ENCODE measurements at places on chromosomes 3 and 15.

DNA sequence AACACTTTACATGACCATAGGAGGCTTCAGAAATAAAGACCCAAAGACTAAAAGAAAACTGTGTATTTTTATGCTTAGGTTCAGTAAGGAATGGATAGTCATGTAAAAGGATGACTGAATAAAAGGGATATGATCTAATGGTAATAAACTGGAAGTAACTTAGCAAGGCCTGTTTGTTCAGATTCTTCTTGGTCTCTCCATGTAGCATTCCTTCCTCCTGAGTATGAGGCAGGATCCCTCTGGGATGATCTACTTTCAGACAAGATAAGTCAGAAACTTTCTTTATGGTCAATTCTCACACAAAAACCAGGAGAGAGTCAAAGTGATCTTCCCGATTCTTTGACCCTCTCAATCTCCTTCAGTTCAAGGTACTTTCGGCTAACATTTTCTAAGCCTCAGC is 340.8 kb upstream of the DCBLD2 start:
- DNase-seq = no peak

DNA sequence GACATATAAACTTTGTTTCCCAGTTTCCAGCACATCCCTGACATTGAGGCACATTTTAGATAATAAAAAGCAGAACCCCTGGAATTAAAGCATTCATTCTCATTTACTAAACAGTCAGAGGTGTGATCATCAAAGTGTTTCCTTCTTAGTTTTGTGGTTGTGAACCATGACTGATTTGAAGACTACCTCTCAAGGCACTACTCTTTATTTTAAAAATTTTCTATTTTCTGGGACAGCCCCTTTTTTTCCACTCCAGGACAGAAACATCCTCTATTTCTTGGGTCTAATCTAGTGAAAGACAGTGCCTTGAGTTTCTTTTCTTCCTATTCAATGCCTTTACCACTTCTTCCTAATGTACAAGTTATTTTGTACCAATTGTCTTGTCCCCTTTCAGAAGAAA is 5.2 kb downstream of the SST start:
- DNase-seq = no peak

DNA sequence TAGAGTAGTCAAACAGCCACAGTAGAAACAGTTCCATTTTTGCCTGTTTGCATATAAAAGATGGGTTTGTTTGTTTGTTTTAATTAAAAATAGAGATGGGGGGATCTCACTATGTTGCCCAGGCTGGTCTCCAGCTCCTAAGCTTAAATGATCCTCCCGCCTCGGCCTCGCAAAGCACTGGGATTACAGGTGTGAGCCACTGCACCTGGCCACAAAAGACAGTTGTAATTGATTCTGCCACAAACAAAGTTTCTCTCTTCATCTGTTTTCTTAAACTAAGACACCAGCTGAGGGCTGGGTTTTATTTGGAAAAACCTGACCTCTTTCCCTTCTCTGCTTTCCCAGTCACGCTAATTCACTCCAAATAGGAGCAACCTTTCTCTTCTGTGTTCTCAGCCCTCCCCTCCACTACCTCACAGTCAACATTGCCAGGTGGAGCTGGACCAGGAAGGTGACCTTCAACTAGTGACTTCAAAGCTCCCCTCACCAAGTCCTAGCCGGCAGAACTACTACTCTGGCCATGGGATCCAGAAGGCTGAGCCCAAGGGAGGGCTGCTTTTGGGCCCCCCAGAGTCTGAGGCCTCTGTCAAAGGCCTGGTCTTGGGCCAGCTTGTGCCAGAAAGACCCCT is 1.5 kb upstream of the IDH2 start:
- DNase-seq = no peak

DNA sequence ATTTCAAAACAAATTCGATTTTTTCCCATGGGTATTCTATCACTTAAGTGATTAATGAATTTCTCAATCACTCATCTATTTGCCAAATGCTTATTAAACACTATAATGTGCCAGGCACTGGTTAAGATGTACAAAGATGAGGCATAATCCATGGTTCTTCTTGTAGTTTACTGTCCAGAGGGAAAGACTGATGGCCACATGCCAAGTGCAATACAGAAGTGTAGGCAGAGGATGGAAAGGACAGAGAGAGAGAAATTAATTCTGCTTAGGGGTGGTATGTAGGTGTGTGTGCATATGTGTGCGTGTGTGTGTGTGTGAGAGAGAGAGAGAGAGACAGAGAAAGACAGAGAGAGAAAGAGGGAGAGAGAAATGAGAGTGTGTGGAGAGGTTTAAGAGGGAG is 120.8 kb upstream of the CCNL1 start:
- no peak for DNase-seq

DNA sequence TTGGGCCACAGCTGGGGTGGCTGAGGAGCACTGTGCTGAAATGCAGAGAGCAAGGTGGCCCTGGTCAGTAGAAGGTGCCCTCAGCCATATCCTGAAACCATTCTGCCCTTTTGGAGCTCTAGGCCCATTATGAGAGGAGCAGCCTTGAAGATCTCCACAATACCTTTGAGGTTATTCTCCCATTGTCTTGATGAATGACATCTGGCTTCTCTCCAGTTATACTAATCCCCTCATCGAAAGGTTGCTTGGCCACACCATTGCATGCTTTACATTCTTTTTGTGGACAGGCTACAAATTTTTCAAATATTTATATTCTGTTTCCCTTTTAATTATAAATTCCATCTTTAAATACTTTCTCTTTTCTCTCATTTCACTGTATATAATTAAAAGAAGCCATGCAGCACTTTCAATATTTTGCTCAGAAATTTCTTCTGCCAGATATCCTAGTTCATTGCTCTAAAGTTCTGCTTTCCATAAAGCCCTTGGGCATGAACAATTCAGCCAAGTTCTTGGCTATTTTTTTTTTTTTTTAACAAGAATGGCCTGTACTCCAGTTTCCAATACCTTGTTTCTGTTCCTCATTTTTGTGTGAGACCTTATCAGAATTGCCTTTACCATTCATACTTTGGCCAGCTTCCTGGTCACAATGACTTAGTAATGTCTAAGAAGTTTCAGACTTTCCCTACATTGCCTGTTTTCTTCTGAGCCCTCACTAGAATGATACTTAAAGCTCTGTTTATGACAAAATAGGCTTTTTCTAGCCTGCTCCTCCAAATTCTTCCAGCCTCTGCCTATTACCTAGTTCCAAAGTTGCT is 138.9 kb upstream of the SGO1 start:
- no peak for DNase-seq

DNA sequence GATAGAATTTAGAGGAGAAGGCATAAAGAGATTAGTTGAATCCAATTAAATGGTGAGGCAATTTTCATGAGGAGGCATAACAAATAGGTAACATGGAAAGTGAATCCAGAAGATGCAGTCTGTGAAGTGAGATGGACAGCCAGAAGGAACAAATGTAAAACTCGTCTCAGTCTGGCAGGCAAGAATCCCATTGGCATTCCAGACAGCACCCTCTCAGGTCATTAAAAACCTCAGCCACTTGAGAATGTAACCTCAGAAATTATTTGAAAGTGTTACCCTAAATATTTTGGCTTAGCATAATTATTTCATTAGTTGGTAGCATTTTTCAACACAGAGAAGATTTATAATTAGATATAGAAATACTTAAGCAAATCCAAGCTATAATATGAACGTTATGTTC is 342.3 kb downstream of the LRRC3B start:
- DNase-seq = no peak

GRCh38 chr3:169389925-169390253 is 273.6 kb downstream of the MECOM start:
- no peak for DNase-seq

DNA sequence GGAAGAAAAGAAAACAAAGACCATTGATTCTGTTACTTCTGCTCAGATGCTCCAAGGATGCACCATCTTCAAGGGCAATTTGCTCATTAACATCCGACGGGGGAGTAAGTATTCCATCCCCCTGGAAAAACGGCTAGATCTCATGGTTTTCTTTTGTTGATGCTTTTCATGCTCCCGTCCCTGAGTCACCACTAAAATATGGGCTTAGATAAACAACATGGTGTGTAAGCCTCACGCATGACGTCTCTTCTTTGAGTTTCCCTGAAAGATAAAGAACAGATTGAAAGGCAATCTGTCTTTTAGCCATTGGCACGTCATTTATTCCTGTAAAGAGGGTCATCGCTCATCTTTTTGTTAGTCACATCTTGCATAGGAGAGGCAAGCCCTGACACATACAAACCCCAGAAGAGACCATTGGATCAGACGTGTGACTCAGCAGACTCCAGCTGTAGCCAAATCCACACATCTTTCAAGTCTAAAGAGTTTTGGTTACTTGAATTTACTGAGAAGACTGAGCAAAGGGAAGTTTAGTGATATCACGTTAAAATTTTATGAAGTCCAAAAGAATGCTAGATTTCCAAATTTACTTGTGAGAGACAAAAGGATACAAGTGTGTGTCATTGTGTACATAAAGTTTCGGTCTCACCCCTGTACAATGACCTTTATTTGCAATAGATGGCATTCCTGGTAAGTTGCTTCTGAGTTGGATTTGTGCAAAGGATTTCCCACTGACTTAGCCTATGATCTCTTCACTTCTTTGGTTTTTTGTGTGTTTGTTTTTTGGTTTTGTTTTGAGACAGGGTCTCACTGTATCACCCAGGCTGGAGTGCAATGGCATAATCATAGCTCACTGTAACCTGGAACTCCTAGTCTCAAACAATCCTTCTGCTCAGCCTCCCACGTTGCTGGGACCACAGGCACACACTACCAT is 110.5 kb downstream of the PGPEP1L start:
- DNase-seq = no peak

- DNase-seq = no peak
These were observed 220.5 kb downstream of the CTNNB1 start for GRCh38 chr3:41419809-41420208.

- DNase-seq = no peak
These were observed 41.8 kb upstream of the GOLM2 start for GRCh38 chr15:44246521-44247268.

GRCh38 chr15:26759986-26760385 is 12.9 kb downstream of the GABRB3 start:
- no peak for DNase-seq

- DNase-seq = no peak
These were observed 654 bp downstream of the RUBCN start for GRCh38 chr3:197736010-197736490.

DNA sequence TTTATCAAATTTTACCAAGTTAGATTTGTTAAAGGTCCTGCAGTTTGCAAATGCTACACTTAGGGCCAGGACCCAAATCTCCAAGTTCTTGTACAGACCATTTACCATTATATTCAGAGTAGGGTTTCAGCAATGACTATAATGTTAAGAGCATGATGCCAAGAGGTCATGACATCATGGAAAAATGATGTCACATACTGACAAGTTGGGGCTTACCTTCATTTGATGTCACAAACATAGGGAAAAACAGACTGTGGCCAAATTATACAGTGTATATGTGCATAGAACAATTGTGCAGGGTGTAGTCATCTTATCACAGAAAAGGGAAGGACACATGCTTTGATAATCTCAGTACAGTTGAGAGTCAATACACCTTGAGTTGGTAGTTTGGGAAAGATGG is 10.1 kb upstream of the THRB start:
- no peak for DNase-seq

GRCh38 chr15:90851114-90851513 is 17.3 kb upstream of the FURIN start:
- no peak for DNase-seq

DNA sequence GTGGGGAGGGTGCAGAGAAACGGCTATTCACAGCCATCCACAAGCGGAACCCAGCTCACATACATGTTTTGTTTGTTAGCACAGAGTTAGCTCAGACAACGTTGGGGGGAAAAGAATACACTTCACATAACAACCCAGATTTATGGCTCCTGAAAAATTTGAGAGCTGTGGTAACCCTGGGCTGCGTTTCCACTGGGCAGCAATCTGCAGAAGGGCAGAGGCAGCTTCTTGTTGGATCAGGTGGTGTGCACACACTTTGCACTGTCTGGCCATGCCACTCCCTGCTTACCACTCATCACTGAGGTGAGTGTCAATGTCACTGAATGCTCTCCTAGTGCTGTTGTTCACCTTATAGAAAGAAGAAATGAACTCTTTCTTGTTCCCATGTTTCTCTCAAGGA is 299.8 kb upstream of the SOX14 start:
- no peak for DNase-seq

- no peak for DNase-seq
These were observed 70.7 kb upstream of the NEDD4 start for GRCh38 chr15:56064152-56064551.

DNA sequence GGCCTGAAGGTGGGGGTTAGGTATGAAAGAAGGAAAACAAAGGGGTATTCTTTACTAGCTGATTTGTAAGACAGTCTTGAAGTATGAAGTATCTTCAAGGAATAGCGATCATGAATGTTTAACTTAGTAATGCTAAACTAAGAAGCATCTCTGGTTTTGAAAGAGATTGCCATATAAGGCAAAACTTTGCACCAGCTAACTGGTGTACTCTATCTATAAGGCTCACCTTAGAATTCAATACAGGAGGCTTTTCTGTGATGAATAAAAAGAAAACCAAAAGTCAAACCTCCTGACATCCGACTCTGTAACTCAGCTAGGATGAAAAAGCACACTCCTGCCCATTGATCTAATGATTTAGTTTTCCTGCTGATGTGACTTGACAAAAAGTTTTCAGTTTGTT is 54.7 kb downstream of the FOXP1 start:
- no peak for DNase-seq

DNA sequence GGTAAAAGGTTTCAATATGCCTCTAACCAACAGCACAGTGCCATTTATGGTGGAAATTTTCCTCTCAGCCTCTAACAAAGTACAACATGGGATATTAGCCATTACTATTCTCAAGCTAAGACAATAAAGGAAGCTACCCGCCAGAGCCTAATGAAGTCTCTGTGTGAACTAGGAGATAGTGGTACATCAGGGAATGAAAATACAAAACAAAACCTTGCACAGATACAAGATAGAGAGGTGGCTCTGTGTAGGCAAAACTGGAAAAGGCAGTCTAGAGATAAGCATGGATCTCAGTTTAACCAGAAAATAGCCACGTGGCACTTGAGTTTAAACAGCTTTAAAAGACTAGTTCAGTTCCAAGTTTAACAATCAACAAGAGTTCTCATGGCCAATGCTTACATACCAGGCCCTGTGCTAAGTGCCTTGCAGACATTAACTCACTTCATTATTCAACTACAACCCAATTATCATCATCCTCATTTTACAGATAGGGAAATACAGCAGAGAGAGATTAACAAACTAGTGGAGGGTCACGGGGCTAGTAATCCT is 279.3 kb downstream of the IGSF11 start:
- no peak for DNase-seq

DNA sequence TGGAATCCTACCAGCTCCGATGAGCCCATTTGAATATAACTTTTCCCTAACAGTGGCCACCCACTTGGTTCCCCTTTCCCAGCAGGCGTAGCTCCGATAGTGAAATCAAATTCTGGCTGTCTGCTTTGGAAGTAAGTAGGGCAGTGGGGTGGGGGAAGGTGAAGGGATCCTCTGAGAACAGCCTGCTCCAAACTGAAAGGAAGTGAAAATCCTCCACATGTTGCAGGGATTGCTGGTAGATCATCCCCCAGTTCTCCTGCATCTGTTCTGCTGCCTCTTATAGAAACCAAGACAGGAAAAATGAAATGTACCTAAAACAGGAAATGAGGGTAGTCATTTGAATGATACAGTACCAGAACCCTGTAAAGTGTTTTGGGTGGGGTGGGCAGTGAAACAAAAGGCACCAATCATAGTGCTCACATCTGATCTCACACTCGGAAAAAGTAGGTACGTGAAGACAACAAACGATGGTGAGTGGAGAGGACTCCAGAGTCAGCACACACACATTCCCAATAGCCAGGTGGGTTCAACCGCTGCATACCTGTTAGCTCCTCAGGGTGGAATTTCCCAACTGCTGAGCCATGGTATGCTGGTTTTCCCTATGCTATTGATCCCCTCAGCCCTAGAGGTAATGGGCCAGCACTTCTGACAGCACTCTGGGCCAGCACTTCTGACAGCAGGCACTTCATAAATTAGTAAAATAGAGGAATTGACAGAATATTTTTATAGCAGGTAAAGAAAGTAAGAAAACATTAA is 304.9 kb upstream of the ADAMTS9 start:
- no peak for DNase-seq
